Glutamatergic neuron (in vitro differentiated cells): ENCODE measurements at places on chromosomes 5 and 9. TPM values are rescaled to one million over a fixed set of nuclear protein-coding genes. Genes with fewer than 3 reads are reported as not detected.
A peak's percentile ranks its signal among the peaks of the same experiment; 100 is the strongest.

DNA sequence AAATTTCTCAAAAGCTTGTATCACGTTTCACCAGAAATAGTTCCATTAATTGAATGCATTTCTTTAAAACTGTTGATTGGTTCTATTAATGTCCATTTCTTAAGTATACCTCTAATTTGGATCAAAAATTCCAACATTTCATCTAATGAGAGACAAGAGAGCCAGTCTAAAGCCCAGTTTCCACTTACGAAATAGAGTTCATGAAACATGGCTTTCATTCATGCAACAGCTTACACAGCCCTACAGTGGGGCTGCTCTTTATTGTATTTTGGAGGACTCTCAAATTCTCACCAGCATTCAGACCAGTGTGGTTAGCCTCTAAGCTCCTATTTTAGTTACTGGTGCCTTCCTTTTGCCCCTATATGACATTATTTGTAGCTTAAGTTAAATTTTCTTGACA, 566.9 kb upstream of the RGMB start:
- no peaks in the 10 kb centered on the region for H3K27me3 ChIP-seq
- no peak overlapping the region for H3K4me3 ChIP-seq
- H3K36me3 ChIP-seq = peaks cover 4% of the 10 kb centered on the region
- peaks cover 5% of the 10 kb centered on the region for H3K4me1 ChIP-seq

GRCh38 chr5:72618708-72619107, 111.5 kb upstream of the ZNF366 start:
- H3K4me1 ChIP-seq = peaks cover 2% of the 10 kb centered on the region
- DNase-seq = no peak
- H3K36me3 ChIP-seq = no peaks in the 10 kb centered on the region
- H3K4me3 ChIP-seq = no peak overlapping the region
- peaks cover 5% of the 10 kb centered on the region for H3K27me3 ChIP-seq

GRCh38 chr5:126384985-126385384, 38.2 kb upstream of the GRAMD2B start:
- H3K4me1 ChIP-seq = no peaks in the 10 kb centered on the region
- H3K36me3 ChIP-seq = peaks cover 7% of the 10 kb centered on the region
- no peak for DNase-seq
- H3K27me3 ChIP-seq = no peaks in the 10 kb centered on the region

DNA sequence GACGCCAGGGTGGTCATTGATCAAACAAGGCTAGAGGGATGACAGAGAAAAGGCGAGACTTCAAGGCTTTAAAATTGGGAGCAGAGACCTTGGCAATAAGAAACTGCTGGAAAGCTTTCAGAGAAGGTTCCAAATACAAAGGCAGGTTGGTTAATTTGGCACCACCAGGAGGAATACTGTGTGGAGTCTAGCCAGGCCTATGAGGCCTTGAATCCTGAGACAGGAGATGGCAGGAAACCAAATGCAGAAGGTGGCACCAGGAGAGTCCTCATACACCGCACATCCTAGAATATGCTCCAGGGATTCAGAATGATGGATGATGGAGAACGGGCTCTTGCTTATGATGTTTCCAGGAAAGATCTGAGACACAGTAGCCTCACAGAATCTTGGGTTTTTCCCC, 90.0 kb downstream of the MCTP1 start:
- H3K27me3 ChIP-seq = no peaks in the 10 kb centered on the region
- no peaks in the 10 kb centered on the region for H3K36me3 ChIP-seq
- H3K4me1 ChIP-seq = peaks cover 8% of the 10 kb centered on the region
- no peak overlapping the region for H3K4me3 ChIP-seq

DNA sequence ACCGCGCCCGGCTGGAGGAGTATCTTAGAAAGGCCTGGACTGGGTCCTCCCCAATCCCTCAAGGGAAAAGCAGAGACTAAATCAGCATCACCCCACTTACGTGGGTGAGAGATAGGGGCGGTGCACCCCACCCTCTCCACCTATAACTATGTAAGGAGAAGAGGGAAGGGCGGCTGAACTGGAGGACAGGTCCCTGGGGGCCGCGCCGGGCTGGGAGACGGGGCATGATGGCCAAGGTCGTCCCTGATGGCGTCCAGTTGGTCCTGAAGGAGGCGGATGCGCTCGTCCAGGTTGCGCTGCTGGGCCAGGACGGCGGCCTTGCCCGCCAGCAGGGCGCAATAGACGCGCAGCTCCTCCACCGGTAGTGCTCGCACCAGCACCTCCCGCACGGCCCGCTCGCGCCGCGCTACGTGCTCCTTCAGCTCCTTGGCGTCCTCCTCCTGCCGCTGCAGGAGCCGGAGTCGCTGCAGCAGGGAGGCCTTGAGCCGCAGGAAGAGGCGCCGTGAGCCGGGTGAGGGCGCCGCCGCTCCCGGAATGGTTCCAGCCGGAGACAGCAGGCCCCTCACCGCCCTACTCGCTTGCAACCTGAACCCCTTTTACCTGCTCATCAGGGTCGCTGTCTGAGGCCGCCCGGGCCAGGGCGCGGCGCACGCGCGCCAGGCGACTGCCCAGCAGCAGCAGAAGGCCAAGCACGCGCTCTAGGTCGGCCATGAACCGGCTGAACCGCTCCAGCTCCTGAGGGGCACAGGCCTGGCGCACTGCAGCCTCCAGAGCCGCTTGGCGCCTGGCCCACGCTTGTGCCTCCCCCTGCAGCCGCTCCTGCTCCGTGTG, 7.6 kb downstream of the SHROOM1 start:
- peaks cover 24% of the 10 kb centered on the region for H3K27me3 ChIP-seq
- no peak overlapping the region for H3K4me3 ChIP-seq
- no peaks in the 10 kb centered on the region for H3K36me3 ChIP-seq
- DNase-seq = peak; percentile 60
- no peaks in the 10 kb centered on the region for H3K4me1 ChIP-seq

The ZBTB34 gene
- 21.0 TPM for total RNA-seq

The PCDHA8 gene
- 14.6 TPM for total RNA-seq

The PPP2R2B gene
- total RNA-seq = 11.4 TPM

The TMEFF1 gene
- 171 TPM for total RNA-seq
